ENCODE measurements at places on chromosomes 1 and 21. TPM values are rescaled to one million over a fixed set of nuclear protein-coding genes. Genes with fewer than 3 reads are reported as not detected.

LRRC8B gene
- 1.6 TPM for polyA plus RNA-seq

HSPB7 gene
- not detected for polyA plus RNA-seq

OLIG1 gene
- polyA plus RNA-seq, result not detected

ARHGEF19 gene
- polyA plus RNA-seq, result 14.0 TPM

CD160 gene
- polyA plus RNA-seq, result 435 TPM

PHTF1 gene
- 37.6 TPM for polyA plus RNA-seq

CTTNBP2NL gene
- 0.03 TPM for polyA plus RNA-seq

RNU1-3 gene
- polyA plus RNA-seq, result not detected

CBR3 gene
- 5.1 TPM for polyA plus RNA-seq

TFF2 gene
- polyA plus RNA-seq, result not detected

OLFML2B gene
- polyA plus RNA-seq, result not detected

PGBD5 gene
- polyA plus RNA-seq, result not detected

CACNA1E gene
- not detected for polyA plus RNA-seq

S100A6 gene
- polyA plus RNA-seq, result 828 TPM

GATAD2B gene
- 1.3 TPM for polyA plus RNA-seq

SERPINC1 gene
- not detected for polyA plus RNA-seq

AGRN gene
- not detected for polyA plus RNA-seq

MCOLN2 gene
- polyA plus RNA-seq, result 3.8 TPM

C1orf94 gene
- not detected for polyA plus RNA-seq

MPZ gene
- polyA plus RNA-seq, result not detected

FMN2 gene
- not detected for polyA plus RNA-seq

CACNA1S gene
- not detected for polyA plus RNA-seq

CLCA4 gene
- not detected for polyA plus RNA-seq

CELA3A gene
- not detected for polyA plus RNA-seq

OR2T35 gene
- not detected for polyA plus RNA-seq
